ENCODE measurements at places on chromosomes 3 and 15. TPM values are rescaled to one million over a fixed set of nuclear protein-coding genes. Genes with fewer than 3 reads are reported as not detected.
A peak's percentile ranks its signal among the peaks of the same experiment; 100 is the strongest.

- H3K27ac ChIP-seq, result no peak overlapping the region
- H3K36me3 ChIP-seq, result no peaks in the 10 kb centered on the region
- no peak overlapping the region for H3K4me3 ChIP-seq
- DNase-seq, result no peak
- no peaks in the 10 kb centered on the region for H3K27me3 ChIP-seq
- H3K4me1 ChIP-seq, result peaks cover 59% of the 10 kb centered on the region
These were observed 6.8 kb downstream of the ARL6IP5 start for GRCh38 chr3:69091389-69092029.

- H3K27me3 ChIP-seq, result no peaks in the 10 kb centered on the region
- H3K36me3 ChIP-seq, result peaks cover 22% of the 10 kb centered on the region
- H3K4me3 ChIP-seq, result no peak overlapping the region
These were observed 48.4 kb downstream of the TMEM266 start for GRCh38 chr15:76108021-76108723.

- no peak overlapping the region for H3K27ac ChIP-seq
- H3K36me3 ChIP-seq, result no peaks in the 10 kb centered on the region
- H3K4me3 ChIP-seq, result no peak overlapping the region
- H3K4me1 ChIP-seq, result peaks cover 9% of the 10 kb centered on the region
These were observed 27.3 kb downstream of the ADCY5 start for GRCh38 chr3:123421353-123422174.

DNA sequence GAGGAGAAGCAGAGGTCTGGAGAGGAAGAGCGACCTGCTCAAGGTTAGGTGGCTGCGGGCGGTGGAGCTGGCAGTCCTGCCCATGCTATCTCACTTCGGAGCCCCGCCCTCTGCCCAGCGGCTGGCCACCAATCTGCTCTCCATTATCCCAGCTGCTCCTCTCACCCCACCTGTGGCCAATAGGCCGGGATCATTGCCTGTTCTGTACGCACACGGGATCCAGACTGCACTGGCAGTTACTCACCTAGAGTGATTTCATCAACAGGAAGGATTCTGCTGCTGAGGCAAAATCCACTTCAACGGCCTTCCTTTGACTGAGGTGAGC lies 100.6 kb downstream of the TLE3 start:
- H3K4me3 ChIP-seq, result no peak overlapping the region
- peaks cover under 1% of the 10 kb centered on the region for H3K36me3 ChIP-seq
- no peaks in the 10 kb centered on the region for H3K27me3 ChIP-seq
- DNase-seq, result no peak
- peaks cover 5% of the 10 kb centered on the region for H3K4me1 ChIP-seq
- no peak overlapping the region for H3K27ac ChIP-seq

DNA sequence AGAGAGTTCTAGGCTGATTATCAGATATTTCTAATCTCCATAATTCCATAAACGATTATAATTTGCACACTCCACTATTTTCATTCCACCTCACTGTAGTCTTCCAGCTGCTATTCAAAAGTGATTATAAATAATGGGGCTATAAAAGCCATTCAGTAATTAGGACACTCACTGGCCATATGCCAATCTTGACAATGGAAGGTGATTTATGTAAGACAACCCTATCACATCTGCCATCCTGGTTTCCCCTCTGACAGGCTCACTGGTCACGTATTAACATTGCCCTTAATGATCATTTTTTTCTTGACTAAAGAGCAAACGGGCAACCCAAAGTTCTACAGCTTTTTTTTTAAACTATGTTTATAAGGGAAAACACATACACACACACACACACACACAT lies 402.4 kb downstream of the MAGI1 start:
- DNase-seq, result no peak
- H3K27ac ChIP-seq, result no peak overlapping the region
- H3K36me3 ChIP-seq, result no peaks in the 10 kb centered on the region
- H3K27me3 ChIP-seq, result no peaks in the 10 kb centered on the region

DNA sequence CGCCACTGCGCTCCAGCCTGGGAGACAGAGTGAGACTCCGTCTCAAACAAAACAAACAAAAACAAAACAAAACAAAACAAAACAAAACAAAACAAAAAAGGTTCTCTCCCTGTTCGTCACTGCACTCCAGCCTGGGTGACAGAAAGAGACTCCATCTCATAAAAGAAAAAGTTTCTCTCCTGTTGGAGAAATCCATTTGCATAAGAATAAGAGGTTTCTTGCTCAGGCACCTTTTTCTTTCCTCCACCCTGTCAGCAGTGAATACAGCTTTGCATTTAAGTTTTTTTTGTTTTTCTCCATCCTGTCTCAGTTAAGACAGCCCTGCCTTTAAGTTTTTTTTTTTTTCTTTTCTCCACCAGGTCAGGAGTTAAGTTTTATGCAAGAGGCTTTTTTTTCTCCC lies 109.5 kb downstream of the DPH6 start:
- H3K36me3 ChIP-seq, result peaks cover 28% of the 10 kb centered on the region
- no peak for DNase-seq
- peak overlapping the region; percentile 64 for H3K27ac ChIP-seq
- H3K4me1 ChIP-seq, result peaks cover 33% of the 10 kb centered on the region
- H3K27me3 ChIP-seq, result no peaks in the 10 kb centered on the region
- no peak overlapping the region for H3K4me3 ChIP-seq

Gene LXN
- total RNA-seq, result 4.4 TPM

Gene EPHA6
- total RNA-seq, result 2.1 TPM
